ENCODE measurements at places on chromosomes 5 and 9.
A peak's percentile ranks its signal among the peaks of the same experiment; 100 is the strongest.

DNA sequence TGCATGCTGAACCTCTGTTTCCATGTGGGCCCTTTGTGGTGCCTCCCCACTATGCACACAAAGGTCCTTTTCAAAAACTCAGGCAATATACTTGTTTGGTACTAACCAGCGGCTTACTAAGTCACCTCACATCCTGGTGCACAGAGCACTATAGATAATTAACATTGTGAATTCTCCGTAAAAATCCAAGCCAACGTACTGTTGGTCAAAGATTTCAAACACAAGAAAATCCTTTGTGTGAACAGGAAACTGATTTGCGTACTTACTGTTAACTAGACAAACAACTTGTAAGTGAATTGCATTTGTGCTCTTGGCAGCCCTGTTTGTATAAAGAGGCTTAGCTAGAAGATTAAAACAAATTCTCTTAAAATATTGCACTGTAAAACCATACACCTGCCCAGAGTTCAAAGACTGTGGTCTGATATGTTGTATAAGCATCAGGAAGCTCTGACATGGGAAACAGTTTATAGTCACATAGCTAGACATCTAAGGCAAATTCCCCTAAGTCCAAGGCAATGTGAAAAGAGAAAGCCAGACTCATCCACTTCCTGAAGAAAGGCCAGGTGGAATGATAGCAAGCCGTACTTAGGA, 125.0 kb upstream of the SLC12A2 start:
- DNase-seq: peak; percentile 70

- no peak for DNase-seq
These were observed 70.5 kb upstream of the SPTLC1 start for GRCh38 chr9:92185681-92186080.

DNA sequence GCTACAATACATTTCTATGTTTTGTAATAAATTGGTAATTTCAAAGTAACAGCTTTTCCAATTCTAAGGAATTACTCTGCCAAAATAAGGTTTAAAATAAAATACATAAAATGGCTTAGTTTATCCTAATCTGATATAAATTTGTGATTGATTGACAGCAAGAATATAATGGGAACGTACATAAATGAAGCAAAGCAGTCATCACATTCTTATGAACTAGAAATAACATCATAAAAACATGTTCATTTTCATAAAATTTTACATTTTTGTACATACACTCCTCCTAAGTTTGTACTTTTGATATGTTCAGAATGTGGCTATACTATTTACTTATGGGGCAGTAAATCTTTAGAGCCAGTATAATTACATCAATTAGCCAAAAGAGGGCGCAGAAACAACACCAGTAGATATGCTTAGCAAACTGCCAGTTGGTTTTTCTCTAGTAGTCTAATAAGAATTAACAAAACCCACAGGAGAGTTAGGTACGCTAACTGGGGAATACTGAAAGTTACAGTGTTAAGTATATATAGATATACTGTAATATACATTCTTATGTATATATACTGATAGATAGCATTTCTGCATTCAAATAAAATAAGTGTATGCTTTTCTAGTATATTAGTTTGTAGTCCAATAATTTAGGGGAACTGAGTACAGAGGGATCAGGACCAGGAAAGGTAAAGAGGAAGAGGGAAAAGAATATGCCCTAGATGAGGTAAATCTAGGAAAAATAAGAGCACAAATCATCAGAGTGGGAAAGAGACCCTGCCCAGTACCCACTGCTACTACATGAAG, 76.8 kb downstream of the ZDHHC21 start:
- DNase-seq: peak; percentile 2

DNA sequence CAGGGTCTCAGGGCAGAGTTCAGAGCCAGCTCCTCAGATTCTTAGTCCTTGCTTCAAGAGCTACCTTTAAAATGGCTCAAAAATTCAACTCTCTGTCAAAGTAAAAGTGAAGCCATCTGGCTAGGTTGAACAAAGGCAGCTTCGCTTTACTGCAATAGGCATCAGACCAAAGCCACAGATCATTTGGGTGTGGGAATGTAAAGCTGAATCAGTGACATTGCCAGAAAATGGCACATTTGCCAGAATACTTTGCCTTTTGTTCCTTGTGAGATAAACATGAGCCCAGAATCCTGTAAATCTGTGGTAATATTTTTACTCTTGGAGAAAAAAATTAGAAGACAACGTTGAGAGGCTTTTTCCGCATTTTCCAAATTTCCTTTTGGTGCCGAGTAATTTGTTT, 210.5 kb downstream of the PALM2AKAP2 start:
- DNase-seq: no peak

DNA sequence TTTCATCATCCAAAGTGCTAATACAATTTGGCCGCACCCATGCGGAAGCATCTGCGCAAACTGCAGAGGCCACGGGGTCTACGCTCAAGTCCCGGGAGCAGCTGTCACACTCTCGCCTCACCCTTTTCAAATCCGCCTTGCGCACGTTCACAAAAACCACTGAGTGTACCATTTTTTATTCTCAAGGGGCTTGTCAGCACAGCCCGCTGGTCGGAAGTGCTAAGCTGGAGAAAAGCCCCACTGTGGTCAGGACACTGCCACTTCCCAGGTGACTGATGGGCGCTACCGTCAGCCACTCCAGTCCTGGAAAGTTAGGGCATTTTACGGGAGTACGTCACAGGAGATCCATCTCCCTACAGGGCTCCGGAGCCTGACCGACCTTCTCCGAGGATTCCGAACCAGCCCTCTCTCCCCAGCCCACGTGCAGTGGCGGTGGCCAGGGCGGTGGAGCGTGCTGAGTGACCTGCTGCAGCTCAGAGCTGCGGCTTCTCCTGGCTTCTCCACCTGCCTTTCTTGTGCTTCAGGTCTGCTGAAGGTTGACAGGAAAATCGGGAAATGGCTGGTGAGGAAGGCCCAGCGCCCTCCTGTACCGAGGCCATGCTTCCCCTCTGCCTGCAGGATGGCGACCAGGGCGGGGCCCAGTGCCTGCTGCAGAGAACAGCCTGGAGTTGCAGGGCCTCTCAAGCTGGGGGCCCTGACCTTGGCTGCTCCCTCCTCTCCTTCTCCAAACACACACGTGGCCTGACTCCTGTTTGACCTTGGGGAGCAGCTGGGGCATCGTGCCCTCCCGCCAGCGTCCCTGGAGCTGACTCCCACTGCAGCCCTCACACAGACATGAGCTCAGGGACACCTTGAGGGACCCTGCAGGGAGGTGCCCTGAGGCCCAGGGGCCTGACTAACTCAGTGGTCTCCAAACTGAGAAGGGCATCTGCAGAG, 14.3 kb downstream of the RASGEF1C start:
- no peak for DNase-seq

DNA sequence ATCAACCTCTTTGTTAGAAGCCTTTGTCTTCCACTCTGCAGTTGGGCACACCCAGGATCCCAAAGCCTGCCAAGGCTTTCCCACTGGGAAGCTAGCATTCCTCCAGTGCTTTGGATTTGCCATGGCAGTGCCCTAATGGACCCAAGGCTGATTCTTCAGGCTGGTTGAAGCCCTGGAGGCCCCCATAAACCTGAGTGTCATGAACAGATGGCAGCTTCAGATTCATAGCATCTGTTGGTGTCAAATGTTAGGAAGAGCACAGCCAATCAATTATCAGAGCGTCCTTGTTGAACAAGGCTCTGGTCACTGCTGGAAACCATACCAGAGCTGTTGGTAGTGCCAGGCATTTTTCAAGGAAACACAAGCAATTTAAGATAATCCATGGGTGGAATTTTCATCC, 241.1 kb upstream of the KLF4 start:
- DNase-seq: no peak

GRCh38 chr9:71758785-71759184, 9.5 kb downstream of the CEMIP2 start:
- peak; percentile 32 for DNase-seq

- DNase-seq: no peak
These were observed 3.8 kb downstream of the C9orf40 start for GRCh38 chr9:74948937-74949336.

DNA sequence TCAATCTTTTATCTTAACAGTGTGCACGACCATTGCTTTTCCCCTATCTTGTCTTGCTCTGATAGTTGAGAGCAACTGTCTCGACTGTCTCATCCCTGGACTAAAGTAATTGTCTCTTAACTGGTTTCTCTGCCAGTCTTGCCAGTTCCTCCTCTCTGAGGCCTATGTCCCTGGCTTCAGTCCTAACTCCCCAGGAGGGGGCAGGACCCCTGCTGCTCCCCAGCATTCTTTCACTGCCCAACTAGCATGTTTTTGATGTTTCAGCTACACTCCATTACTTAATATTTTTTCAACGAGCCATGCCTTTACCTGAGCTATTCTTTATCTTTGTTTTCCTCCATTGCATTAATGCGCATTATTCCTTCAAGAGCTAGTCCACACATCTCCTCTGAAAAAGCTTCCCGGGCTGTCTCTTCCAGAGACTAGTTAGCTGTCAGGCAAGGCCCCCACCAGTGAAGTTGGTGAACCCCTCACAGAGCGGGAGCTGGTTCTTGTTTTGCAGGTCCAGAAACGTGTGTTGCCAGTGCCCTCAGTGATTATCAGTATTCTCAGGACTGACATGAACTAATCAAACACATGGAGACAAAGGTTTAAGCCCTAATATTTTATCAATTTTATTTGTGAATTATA, 291.7 kb upstream of the KCNN2 start:
- no peak for DNase-seq

- DNase-seq: no peak
These were observed 303.1 kb upstream of the PTGER4 start for GRCh38 chr5:40376566-40376965.

GRCh38 chr5:91077623-91078022, 305.5 kb downstream of the ARRDC3 start:
- no peak for DNase-seq

DNA sequence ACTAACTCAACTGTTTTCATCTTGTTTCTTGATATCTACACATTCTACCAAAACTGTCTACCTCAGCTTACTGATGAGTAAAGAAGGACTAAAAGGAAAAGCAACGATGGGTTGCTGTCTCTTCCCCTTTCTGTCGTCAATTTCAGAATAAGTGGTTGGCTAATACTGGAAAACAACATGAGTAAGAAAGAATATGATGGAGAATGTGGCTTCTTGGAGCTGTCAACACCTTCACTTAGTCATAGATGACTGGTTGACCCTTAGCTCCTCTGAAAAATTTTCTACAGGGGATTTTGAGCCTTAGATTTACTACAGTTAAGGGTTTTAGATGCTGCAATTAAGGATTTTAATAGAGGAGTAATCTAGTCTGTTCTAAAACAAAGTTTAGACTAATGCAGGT, 797.9 kb downstream of the TLE4 start:
- DNase-seq: no peak

DNA sequence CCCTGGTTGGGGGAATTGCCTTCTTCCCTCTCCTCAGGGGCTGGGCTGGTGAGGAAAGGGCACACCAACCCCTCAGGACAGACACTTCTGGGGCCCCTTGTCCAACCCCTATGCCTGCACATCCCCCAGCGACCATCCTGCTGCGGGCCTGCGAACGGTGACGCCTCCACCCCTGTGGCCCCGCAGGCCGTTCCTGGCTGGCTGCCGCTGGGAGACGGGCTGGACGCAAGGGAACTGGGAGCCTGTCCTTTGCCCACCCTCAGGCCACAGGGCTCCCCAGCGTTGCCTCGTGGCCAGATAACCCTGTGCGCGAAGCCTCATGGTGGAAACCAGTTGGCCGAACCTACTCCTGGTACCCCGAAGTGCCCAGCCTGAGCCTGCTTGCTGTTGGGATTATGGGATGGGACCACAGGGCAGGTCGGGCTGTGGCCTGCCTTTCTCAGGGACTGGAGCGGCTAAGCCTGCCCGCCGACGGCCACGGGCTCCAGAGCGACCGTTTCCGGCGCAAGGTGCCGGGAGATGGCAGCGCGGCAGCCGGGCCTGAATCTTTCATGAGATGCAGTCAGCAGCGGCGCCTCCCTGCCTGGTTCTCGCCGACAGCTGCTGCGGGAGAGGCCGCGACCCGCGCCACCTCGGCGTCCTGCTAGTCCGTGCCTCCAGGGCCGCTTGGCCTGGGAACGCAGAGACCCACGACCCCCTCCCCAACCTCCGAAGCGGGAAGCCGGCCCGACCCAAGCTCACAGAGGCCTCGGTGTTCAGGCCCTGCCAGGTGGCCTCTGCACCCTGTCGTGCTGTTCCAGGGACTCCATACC, 6.5 kb upstream of the PITX1 start:
- DNase-seq: no peak

- no peak for DNase-seq
These were observed 5.9 kb downstream of the PCDHB6 start for GRCh38 chr5:141155540-141156374.

DNA sequence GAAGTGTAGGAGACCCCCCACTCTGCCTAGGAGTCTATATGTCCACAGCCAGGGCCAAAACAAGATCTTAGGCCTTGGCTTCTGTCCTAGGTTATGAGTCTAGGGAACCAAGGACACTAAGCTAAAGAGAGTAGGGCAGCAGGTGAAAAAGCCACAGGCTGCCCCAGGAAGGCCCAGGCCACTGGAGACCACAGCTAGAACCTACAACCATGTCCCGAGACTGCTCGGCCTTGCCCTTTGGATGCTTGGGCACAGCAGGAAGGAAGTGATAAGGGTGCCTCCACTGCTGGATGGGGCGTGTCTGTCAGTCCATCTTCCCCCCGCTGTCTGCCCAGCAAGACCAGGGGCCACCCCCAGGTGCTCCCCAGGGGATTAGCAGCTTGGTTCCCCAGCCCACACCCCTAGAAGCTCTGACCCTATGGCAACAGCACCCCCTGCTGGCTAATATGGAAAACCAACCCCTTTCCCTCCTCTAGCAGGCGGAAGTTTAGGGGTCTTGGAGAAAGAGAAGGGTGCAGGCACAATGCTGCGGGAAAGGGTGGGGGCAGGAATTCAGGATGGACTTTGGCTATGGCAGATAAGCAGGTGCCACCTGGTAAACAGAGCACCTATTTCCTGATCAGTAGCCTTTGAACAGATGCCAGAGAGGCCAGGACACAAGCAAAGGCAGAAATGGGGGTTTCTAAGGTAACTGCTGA, 10.5 kb upstream of the IRF1 start:
- peak; percentile 78 for DNase-seq

DNA sequence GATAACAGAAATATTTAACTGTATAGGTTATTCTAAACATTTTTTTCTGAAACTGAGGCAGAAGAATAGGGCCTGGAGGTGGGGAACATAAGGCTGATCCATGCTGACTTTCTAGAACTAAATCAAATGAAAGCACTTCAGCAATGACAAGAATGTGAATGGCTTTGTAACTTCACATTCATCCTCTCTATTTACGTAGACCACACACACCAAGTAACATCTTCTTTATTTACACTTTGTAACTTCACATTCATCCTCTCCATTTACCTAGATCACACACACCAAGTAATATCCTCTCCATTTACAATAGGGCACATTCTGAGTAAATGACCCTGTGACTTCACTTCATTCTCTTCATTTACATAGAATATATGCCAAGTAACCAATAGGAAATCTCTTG, 251.8 kb upstream of the CDH9 start:
- no peak for DNase-seq

- no peak for DNase-seq
These were observed 20.4 kb downstream of the ADAMTS2 start for GRCh38 chr5:179324760-179325295.

GRCh38 chr5:42761791-42762190, 5.2 kb downstream of the CCDC152 start:
- DNase-seq: no peak

DNA sequence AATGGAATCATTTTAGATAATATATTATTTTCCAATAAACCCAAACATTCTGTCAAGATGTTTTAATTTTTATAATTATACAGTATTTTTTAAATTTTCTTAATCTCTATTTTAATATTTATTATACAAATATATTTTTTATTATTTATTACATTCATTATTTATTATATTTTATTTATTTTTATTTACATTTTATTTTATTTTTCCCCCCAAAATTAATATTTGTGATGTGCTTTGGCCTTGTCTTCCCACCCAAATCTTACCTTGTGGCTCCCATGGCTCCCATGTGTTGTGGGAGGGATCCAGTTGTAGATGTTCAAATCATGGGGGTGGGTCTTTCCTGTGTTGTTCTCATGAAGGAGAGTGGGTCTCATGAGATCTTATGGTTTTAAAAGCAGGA, 382.1 kb downstream of the TLE4 start:
- no peak for DNase-seq

Data from Calu3 (cell line).